ENCODE measurements at places on chromosomes 4 and X. TPM values are rescaled to one million over a fixed set of nuclear protein-coding genes. Genes with fewer than 3 reads are reported as not detected.

GRCh38 chr4:16835597-16836247, 62.7 kb downstream of the LDB2 start:
- no peak for DNase-seq

GRCh38 chr4:170700064-170700463, 610.3 kb upstream of the AADAT start:
- DNase-seq = no peak

GRCh38 chr4:134636338-134637051, 434.9 kb upstream of the PABPC4L start:
- DNase-seq = no peak

DNA sequence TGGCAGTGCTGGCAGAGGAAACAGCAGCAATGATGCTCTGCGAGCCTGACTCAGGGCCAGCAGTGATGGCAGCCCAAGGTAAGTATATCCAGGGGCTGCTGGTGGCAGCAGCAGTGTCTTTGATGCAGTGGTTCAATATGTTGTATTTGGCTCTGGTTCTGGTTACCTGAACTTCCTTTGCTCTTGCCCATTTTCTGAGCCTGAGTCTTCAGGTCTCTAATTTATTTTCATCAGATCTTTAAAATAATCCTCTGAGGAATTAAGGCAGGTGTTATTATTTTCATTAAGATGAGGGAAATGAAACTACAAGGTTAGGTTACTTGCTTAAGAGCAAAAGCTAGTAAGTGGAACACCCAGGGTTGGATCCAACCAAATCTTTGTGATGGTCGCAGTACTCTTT, 102.8 kb upstream of the BMP2K start:
- no peak for DNase-seq

- DNase-seq = no peak
Observed at GRCh38 chr4:123216946-123217345, 179.6 kb upstream of the SPRY1 start.

GRCh38 chr4:5198656-5199541, 147.6 kb downstream of the STK32B start:
- DNase-seq = no peak

DNA sequence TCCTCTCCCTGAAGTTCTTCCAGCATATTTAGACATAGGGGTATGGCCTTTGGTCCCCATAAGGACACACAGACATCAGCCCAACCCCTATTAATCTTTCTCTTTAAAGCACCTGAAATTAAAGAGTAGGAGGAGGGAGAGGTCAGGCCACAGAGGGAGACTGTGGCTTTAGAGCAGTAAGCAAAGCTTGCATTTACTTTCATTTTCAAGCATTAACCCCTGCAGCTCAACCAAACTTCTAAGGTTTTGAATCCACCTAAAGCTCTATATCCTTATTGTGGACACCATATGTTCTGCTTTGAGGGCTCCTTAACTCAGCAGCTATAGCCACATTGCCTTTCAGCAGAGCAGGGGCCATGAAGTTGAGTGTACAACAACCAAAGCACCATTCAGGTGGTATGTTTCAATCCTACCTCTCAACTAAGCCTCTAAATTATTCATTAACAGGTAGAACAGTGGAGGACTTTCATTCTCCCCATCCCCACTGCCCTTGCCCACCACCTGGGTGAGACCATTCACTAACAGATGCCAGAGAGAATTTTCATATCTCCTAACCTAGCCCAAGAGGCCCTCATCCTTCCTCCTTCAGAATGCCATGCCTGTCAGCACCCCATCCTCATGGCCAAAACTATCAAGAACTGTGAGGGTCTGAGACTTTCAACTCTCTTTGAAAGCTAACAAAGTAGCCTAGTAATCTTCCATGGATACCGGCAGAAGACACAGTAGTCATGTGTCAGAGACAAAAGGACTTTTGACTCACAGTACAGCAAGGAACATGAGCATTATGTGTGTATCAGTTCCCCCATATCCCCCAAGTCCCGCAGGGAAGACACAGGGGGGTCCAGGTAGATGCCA, 20.8 kb downstream of the LIN54 start:
- no peak for DNase-seq

DNA sequence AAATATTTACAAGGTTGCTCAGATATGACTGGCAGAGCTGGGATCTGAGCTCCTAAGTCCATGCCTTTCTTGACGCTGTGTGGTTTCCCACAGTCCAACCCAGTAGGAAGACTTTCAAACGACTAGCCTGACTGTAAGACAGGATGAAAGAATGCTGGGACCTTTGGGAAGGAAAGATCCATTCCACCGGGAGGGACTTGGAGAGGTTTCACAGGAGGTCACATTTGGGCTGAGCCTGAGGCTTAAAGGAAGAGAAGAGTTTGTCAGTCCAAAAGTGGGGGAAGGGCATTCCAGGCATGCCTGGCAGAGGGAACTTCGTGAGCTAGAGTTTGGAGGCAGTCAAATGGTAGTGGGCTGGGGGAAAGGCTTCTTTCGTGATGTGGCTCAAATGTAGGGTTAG, 1.5 kb downstream of the STARD8 start:
- DNase-seq = no peak

DNA sequence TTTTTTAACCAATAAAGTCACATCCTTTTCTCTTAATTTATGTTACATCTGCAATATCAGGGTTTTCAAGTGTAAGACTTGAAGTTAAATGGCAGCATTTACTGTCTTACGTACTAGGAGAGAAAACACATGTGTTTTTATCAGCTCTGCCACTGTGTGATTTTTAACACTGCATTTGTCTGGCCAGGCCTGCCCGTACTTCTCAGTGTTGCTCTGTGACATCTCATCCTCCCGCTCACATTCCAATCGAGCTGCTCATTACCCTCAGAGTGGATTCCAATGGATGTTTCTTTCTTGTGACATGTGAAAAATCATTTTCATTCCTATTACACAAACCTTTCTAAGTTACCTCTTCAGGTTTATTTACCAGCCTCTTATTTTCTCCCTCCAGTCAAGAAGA, 420.3 kb downstream of the FAT4 start:
- DNase-seq = no peak

DNA sequence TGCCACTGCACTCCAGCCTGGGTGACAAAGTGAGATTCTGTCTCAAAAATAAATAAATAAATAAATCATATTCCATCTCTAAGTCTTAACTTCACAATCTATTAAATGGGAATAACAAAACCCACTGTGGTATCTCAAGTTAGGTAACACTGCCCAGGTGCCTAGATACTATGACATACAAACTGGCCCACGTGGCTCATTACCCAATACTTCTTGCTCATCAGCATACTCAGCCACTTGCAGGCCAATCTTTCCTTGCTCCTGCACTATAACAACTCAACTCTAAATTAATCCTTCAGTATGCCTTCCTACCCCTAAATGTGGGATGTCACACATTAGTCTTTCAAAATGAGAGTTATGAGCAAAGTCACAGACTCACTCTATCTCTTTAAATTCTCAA, 230.1 kb downstream of the OPHN1 start:
- DNase-seq = no peak

DNA sequence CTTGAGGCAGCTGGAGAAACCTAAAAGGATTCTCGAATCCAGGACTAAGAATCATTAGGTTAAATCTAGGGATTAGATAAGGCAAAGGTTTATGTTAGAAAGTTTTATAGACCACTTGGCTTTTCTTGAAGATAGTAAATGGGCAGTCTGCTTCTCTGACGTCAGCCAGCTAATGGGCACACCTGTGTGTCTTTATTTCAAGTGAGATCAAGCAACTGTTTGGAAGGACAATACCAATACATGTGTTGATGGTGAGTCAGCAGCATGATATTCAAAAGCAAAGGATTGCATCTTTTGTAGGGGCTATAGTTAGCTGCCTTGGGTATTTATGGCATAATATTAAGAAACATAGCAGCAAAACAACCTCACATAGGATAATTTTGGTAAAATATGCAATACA, 46.5 kb upstream of the GRPR start:
- no peak for DNase-seq

DNA sequence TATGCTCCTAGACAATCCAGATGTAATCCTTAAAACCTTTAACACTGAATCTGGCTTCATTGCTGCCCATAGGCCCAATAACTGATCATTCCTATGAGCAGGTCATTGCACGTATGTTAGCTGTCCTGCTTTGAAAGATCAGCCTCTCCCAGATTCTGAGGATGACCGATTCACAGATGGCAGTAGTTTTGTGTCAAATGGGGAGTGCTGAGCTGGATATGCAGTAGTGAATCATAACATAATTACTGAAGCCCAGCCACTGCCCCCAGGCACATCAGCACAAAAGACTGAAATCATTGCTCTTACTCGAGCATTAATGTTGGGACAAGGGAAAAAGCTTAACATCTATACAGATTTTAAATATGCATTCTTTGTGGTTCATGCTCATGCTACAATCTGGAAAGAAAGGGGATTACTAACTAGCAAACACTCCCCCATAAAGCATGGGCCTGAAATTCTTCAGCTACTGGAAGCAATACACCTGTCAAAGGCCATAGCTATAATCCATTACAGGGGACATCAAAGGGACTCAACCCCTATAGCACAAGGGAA, 16.4 kb upstream of the ZNF280C start:
- no peak for DNase-seq

DNA sequence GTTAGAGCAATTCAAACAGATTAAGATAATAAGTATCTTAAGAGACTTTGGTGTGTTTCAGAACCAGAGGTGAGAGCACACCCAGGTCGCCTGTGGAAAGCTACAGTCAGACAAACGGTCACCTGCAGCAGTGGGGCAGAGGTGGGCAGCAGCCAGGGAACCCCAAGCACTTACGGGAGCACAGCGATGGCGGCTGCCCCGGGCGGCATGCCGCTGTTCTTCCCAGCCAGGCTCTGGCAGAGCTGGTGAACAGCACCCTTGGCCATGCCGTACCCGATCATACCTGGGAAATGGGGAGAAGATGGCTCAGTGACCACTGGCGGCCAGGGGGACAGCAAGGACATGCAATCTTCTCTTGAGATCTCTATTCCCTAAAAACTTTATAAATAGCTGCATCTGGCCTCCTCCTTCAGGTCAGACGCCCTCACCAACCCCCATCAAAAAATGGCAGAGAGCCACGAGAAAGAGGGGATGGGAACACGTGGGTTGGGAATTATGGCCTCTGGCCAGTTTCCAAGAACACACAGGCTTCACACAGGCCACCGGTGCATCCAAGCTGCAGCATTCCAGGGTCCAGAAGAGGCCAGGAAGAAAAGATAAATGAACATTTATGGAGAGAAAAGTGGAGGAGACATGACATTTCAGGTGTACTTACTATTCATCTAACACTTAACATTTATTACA, 19.7 kb downstream of the QDPR start:
- no peak for DNase-seq

- DNase-seq = no peak
Observed at GRCh38 chrX:104135677-104136076, 21.1 kb downstream of the SLC25A53 start.

DNA sequence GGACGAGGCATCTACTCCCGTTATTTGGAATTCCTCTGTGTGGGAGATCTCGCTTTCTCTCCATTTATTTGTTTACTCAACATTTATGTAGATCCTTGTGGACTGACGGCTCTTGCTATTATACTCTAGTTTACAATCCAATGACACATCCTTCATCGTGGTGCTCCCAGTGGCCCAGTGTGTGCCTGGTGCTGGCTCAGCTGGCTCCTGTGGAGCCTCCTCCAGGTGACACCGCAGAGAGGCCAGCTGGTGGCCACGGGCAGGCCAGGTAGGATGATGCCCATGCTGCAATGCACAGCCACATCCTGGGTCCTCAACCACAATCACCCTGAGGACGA, 84.0 kb upstream of the AFAP1 start:
- DNase-seq = no peak

DNA sequence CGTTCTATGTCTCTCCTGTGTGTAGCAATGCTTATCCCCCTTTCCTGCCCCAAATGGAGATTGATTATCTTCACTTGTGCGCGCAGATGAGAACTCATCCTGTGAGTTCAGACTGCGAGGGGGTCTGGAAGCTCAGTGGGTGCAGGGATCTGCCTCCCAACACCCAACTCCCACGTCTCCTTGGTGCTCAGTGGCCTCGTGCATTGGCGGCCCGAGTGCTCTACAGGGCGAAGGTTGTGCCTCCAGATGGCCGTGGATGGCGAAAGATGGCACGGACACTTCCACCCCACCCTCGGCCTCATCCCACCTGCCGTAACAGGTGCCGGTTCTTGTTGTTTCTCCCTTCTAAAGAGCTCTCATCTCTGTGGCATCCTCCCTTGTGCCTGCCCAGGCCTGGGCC, 45.1 kb upstream of the SORCS2 start:
- no peak for DNase-seq

GRCh38 chrX:111444881-111445280, 32.9 kb upstream of the DCX start:
- DNase-seq = no peak

DNA sequence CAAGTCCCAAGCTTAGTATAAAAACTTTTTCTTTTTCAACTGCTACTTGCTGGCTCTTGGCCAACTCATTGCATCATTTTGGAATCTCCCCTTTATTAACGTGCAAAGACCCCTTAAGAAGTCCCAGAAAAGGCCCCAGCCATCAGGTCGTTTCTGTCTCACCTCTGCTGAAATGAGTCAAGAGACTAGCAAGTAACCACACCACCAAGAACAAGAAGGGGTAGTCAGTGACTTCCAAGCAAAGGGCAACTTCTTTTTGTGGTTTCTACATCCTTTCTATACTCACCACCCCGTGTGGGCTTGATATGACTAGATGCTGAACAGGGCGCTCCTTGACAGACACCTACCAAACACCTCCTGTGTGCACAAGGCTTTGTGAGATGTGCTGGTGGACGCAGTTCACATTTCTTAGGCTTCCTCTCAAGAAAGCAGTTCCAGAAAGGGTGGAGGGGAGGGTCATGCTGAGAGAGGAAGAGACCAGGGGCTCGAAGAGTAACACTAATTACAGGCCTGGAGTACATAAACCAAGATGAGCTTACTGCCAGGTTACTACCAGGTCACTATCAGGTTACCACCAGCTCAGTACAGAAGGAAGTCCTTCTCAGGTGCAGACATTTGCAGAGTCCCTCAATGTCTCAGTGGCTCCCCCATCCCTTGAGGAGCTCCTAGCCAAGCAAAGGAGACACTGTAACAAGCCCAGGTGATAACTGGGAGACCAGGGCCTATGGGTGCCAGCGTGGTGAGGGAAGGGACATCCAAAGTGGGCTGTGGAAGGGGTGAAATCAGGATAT, 19.3 kb downstream of the JAKMIP1 start:
- no peak for DNase-seq

The GC gene
- not detected for total RNA-seq

The ACSL4 gene
- total RNA-seq = 21.6 TPM

The ADAMTS3 gene
- 1.7 TPM for total RNA-seq

The SPACA5 gene
- total RNA-seq = not detected

The C4orf46 gene
- total RNA-seq = 1.6 TPM

The SH3RF1 gene
- 55.0 TPM for total RNA-seq

The MAGEA9B gene
- not detected for total RNA-seq

The MAGEA10 gene
- not detected for total RNA-seq

The CEP44 gene
- 33.8 TPM for total RNA-seq

The ADH7 gene
- total RNA-seq = not detected

The EGF gene
- 14.1 TPM for total RNA-seq

Measured in Peyer's patch (tissue), 4 donors.